ENCODE measurements at places on chromosomes 1 and 21.

DNA sequence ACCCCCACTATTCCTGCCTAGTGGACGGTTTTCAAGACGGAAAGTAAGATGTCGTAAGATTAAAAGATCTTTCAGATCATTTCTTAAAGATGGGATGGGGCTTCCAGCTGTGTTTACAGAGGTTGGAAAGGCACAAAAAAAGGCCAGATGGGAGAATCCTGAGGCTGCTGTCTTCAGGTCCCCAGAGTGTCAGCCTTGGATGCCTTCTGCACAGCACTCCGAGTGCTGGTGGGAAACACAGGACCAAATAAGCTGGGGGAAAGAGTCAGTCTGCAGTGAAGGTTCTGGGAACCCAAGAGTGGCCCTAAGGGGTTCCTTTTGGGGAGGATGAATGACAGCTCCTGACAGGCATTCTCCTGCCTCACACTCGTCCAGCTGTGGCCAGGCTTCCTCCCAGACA, 96.5 kb downstream of the COLGALT2 start:
- DNase-seq, result no peak

DNA sequence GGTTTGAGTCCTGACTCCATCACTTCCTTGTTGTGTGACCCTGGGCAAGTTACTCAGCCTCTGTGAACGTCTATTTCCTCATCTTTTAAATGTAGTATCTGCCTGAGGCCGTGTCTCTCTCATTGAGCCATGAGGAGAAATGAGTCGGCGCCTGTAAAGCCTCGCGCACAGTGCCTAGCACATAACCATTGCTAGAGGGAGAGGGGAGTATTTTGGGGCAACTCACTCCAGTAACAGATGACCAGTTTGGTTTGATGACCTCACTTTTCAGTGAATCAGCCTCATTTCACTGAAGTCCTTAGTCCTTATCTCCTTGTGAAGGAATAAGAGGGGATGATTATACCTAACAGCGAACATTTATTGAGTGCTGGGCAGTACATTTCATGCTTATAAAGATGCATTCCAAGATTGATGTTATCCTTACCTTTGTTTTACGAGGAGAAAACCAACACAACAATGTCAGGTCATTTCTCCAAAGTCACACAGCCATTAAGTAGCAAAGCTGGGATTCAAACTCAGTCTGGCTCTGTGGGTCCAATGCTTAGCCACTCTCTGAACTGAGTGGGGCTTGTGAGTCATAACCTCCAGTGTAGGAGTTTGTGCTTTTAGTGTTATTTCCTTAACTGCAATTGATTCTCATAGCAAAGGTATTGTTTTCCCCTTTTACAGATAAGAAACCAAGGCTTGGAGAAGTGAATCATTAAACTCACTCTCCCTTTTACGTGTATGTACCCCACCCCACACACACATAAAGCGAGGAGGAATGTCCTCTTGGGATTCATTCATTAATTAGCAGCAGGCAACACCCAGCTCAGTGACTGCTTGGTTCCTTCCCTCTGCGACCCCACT, 25.9 kb downstream of the KCNC4 start:
- no peak for DNase-seq

DNA sequence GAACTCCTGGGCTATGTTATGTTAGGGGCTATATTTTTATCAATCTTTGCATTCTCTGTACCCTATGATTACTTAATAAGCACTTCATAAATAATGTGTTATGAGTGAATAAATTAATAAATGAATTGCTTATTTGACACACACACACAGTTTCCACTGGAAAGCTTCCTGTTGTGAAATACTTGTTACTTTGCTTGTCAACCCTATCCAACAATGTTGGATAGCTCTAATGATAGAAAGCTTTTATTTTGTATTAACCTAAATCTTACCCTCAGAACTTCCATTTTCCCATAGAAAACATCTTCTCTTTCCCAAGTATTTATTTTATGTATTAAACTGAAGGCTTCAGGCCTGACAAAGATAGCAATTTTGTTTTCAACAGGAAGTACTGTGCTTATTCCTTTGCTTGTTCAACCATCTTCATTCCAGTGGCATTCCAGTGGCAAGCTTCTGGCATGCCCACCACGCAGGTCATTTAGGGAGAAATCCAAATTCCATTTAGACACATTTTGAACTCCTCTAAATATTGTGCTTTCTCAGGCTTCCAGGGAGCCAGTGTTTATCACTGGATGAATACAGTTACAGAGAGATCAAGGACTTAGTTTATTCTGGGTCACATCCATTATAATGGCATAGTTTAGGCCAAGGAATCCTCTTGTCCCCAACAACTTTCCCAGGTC, 134.4 kb downstream of the TGFB2 start:
- no peak for DNase-seq

GRCh38 chr1:19476450-19477190, 8.7 kb downstream of the CAPZB start:
- no peak for DNase-seq

- no peak for DNase-seq
Observed at GRCh38 chr1:186152620-186153239, 222.3 kb downstream of the TPR start.

GRCh38 chr1:166390366-166391033, 223.7 kb upstream of the FAM78B start:
- peak; percentile 8 for DNase-seq
